ENCODE measurements at places on chromosomes 12 and 14.

DNA sequence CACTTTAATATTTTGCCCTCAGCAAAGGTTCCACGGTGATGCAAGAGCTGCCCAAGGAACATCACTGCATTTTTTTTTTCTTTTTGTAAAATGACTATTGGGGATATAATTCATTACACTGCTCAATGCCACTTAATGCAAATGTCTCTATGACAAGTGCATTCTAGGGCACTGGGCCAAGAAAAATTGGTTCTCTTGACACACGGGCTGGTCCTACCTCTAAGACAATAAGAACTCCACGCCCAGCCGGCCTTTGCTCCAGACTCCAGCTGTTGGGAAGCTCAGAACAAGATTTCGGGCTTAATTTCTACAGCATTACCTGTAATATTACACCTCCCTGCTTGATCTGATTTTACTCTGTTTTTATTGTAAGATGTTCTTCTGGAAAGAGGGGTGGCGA is 48.8 kb upstream of the VRK1 start:
- DNase-seq: no peak

DNA sequence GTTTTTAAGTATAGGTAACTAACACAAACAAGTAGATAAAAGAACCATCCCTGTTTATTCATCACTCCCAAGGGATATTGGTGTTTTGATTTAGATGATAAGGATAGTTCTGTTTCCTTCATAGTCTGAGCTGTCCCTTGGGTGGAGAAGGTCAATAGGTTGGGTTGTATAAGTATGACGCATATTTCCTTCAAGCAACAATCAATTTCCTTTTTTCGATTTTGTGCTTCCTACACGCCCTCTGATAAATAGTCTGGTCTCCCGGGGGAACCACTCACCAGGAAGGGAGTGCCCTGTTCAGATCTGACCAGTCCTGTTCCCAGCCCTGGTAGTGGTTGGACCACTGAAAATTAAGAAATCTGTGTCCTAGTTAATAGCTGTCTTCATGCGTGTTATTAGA is 378.8 kb upstream of the FAR2 start:
- no peak for DNase-seq

DNA sequence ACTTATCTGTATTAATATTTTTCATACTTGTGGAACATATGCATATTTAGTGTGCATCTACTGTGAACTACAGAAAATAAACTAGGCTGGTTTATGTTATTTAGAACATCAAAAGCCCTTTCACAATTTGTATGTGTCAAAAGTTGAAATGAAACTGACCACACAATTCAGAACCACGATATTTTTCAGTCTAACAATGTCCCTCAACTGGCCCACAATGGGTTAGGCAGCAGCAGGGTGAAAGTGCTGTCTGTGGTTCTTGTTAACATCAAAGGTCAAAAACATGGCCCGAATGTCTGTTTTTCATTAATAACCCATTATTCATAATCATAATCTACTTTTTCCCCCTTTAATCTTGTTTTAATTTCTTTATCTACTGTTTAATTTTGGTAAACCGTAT is 559.9 kb upstream of the ATP2B1 start:
- no peak for DNase-seq

GRCh38 chr12:44488180-44488579 is 387.9 kb downstream of the NELL2 start:
- no peak for DNase-seq

DNA sequence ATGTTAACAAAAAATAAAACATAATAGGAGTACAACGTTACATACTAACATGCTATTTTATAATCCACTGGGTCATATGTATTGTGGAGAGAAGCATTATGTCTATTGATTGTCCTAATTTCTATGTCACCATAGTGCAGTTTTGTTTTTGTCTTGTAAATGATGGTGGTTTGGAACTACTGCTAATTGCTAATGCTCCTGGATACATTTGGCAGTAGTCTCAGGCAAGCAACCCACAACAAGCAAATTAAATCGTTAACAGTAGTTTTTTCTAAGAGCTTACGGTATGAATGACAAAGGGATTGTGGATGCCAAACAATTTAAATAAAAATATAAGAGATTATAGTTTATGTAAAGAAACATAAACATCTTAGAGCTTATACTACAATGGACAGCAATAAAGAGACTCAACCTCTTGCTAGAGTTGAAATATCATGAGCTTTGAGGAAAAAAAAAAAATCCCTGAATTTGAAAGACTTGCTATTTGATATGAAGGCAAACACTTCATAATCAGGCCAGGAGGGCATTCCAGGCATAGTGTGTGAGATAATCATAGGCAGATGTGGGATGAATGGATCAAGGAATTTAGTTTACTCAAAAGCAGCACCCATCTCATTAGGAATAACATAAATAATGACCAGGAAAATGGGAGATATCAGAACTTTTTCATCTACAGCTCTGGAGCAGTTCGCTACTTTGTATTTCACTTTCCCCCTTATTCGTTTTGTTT is 181.3 kb downstream of the CCDC59 start:
- no peak for DNase-seq

GRCh38 chr12:122040579-122041386 is 19.1 kb downstream of the BCL7A start:
- no peak for DNase-seq

DNA sequence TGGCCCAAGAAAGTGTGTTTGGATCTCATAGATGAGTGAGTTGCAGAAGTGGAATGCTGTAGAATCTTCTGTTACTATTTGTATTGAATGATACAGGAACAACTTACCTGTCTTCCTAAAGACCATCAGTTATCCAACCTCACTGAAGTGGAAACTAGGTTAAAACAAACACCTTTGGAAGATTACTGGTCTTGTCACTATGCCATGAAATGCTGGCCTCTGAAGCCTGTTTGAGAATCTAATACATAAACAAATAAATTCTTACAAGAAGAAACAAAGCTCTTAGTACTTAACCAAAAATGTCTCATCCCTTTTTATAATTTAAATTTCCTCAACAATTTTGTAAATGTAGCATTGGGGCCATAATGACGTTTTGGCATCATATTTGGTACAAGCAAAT is 155.2 kb downstream of the FBXL14 start:
- DNase-seq: no peak

DNA sequence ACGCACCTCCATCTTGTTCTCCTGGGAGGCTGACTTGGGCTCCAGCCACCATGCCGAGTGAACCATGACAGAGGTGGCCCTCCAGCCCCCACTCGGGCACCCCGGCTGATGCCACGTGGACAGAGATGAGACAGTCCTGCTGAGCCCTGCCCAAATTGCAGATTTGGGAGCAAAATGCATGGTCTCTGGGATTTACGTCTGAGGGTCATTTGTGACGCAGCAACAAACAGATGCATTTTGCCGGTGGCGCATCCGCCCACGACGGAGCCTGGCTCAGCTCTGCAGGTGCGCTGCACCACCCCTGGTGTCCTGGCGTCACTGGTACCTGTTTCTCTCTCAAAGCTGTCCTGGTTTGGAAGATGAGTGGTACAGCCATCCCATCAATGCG is 31.1 kb upstream of the INF2 start:
- no peak for DNase-seq
